Right renal cortex interstitium (tissue), 3 donors: ENCODE measurements at places on chromosomes 6 and 20. TPM values are rescaled to one million over a fixed set of nuclear protein-coding genes. Genes with fewer than 3 reads are reported as not detected.

- no peak for DNase-seq
These were observed 87.4 kb downstream of the DNAH8 start for GRCh38 chr6:38802497-38802896.

Gene ENPP5
- polyA plus RNA-seq: 18.9 TPM

DNA sequence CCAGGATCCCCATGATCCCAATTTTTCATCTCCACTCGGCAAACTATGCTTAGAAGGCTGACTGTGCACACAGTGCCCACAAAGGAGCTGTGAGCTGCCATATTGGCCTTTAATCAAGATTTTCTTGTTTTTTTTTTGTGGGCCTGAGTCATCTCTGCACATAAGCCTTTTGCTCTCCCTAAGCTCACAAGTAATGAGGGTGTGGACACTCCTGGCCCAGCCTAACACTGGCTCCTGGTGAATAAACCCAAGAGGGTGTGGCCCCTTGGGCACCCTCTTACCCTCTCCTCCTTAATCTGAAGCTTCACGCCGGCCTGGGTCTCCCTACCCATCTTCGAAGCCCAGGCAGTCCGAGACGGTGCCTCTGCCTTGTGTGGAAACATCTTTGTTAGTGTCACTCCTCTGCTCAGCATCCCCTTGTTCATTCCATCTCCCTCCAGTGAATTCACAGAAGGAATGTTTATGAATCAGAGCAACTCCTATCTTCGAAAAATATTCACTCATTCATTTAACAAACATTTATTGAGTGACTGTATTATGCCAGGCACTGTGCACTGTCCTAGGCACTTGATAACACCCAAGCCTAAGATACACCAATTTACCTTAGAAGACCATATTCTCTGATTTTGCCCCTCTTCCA is 22.2 kb upstream of the MRPS10 start:
- no peak for DNase-seq

- DNase-seq: no peak
These were observed 53.2 kb upstream of the BMP2 start for GRCh38 chr20:6714279-6714711.

Gene NMBR
- polyA plus RNA-seq: 0.29 TPM

DNA sequence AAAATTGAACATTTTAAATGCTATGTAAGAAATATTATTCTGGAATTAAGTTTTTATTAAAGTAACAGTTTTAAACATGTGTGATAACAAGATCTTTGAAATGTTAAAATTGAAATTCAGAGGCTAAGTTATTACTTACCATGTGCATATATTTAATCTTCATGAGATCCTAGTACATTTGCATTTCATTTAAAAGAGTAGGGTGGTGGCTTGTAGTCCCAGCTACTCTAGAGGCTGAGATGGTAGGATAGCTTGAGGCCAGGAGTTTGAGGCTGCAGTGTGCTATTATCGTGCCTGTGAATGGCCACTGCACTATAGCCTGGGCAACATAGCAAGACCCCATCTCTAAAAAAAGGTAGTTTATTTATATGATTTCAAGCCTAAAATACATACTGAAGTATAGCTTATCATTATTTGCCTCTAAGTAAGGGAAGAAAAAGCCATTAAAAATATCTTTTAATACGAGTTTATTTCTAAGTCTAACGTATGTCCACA is 3.0 kb downstream of the CCR6 start:
- DNase-seq: no peak

- no peak for DNase-seq
These were observed 71.3 kb downstream of the CDKAL1 start for GRCh38 chr6:20605581-20605980.

GRCh38 chr6:77172578-77172977 is 290.7 kb downstream of the HTR1B start:
- DNase-seq: no peak

Gene AKIRIN2
- polyA plus RNA-seq: 69.6 TPM

Gene SOX18
- polyA plus RNA-seq: 9.0 TPM

Gene PSORS1C2
- polyA plus RNA-seq: not detected

DNA sequence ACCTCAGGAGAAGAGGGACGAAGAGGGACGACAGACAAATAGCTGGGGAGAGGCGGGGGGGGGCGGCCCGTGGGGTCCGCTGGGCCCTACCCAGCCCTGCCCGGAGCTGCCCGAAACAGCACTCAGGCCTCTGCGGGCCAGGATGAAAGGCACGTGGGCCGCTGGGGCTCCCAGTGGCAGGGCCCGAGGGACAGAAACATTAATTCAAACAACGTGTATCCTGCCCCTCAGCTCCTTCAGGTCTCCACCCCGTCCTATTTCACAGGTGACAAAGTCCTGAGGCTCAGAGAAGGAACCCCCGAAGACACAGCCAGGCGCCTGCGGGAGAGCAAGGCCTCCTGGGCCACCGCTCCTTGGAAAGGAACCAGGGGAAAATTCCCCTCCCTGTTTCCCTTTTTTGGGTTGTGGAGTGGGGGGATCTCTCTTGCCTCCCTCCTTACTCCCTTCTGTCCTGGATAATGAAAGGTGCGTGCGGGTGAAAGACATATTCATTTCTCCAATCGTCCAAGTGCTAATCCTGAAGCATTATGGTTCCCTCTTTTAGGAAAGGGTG is 93.3 kb downstream of the RNASET2 start:
- no peak for DNase-seq

DNA sequence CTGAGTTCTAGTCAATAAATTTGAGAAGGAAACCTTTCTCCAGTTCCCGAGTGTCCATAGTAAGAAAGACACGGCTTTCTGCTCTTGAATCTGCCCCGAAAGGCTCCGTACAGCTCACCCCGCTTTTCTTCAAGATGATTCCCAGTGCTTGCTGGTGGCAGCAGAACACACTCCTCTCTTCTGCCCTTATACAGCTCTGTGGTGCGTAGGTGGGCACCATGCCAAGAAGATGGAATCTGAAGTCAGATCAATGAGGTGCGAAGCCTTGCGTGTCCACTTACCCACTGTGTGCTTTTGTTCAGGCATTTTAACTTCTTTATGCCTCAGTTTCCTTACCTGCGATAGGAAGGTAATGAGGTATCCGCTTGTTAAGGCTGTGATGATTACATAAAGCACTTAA is 142.2 kb downstream of the WDR27 start:
- DNase-seq: no peak

GRCh38 chr6:10585209-10585845 is 64.2 kb downstream of the GCNT2 start:
- no peak for DNase-seq

DNA sequence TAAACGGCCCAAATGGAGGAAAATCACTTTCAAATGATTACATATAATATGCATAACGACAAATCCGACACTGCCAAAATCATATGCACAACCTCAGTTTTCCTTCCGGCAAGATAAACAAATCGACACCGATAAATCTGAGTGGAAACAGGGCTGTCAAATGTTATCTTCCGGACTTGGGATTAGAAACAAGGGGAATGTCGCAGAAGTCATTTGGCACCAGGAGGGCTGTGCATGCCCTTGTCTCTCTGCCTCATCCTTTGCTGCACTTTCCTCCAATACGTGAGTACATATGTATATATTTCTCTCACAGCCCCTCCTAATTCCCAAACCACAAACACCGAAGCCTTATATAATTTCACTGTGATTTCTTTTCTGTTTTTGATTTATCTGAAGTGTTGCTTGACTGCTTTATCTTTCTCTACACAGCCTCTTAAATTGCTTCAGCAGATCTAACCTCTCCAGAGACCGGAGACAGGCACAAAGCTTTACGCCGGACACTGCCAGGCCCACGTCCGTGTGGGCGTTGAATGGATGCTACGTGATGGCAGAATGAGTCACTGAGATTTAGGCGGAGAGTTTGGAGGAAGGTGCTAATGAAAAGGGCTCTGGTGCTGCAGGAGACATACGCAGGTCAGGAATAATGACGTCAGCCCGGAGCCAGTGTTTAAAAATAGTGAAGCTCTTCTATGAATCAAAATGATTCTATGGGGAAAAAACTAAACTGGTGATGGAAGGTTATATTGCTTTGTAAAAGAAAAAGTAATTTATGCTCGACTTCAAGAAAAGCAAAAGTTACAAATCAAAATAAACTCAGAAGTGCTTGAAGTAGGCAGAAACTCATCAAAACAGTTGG is 21.0 kb upstream of the PRELID3B start:
- DNase-seq: no peak

GRCh38 chr6:146367061-146367460 is 176.6 kb upstream of the RAB32 start:
- no peak for DNase-seq

Gene COL10A1
- polyA plus RNA-seq: 0.33 TPM

DNA sequence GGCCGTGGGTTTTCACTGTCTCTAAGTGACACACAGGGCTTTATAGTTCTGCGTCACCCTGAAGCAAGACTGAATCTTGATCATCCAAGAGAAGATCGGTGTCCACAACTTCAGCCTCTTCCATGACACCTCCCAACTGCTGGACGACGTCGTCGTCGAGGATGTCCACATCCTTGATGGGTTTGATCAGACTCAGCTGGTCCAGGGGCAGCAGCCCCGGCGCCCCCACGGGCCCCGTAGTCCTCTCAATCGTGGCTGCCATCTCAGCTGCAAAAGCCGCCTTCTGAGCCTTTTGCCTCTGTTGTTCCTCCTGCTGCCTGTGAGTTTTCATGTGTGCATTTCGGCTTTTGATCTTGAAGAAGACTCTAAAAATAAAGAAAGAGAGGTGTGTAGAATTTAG is 10.6 kb upstream of the MRPS10 start:
- no peak for DNase-seq

Gene NHLRC1
- polyA plus RNA-seq: 2.2 TPM

Gene PDE7B
- 9.2 TPM for polyA plus RNA-seq

DNA sequence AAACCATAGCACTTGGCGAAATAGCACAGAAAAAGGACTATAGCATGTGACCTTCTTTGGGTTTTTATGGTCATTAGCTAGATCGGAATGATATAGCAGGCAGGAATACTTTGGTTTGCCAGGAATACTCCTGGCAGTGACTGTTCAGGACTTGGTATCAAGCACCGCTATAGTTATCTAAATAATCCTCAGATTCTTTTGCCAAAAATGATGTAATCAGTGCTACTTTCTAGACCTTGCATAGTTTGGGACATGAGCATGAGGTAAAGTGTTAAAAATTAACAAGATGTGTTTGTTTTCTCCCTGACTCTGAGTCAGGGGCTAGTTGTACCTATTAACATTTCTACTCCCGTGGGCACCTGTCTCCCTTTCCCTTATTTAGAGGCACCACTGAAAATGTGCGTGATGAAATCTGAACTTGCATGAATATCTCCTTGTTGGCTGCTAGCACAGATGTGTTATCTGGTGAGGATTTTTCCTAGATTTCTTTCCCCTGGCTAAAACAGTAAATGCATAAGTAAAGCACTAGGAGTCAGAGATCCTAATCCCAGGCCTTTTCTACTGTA is 511.0 kb downstream of the CDKAL1 start:
- no peak for DNase-seq

DNA sequence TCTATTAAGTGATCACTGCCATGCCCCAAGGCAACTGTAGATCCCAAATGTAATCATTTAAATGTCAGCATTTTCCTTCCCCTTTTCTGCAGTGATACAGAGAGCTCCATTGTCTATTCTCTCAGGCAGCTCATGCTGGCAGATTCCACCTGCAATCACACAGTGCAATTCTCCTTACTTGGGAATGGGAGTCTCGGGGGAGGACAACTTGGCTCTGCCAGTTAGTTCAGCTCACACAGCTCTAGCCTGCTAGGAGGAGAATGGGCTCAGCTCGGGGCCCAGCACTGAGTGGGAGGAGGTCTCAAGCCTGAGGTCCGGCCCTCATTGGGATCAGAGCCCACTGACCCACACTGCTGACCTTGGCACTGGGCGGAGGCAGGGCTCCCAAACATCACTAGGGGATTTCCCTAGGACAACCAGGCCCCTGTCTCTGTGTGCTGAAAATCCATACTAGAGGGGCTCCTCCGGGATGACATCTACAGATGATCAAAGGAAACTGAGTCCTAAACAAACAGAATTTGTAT is 109.2 kb upstream of the ASF1A start:
- DNase-seq: no peak

Gene HLA-DQA2
- polyA plus RNA-seq: not detected

- no peak for DNase-seq
These were observed 14.4 kb downstream of the RARS2 start for GRCh38 chr6:87575423-87575822.

DNA sequence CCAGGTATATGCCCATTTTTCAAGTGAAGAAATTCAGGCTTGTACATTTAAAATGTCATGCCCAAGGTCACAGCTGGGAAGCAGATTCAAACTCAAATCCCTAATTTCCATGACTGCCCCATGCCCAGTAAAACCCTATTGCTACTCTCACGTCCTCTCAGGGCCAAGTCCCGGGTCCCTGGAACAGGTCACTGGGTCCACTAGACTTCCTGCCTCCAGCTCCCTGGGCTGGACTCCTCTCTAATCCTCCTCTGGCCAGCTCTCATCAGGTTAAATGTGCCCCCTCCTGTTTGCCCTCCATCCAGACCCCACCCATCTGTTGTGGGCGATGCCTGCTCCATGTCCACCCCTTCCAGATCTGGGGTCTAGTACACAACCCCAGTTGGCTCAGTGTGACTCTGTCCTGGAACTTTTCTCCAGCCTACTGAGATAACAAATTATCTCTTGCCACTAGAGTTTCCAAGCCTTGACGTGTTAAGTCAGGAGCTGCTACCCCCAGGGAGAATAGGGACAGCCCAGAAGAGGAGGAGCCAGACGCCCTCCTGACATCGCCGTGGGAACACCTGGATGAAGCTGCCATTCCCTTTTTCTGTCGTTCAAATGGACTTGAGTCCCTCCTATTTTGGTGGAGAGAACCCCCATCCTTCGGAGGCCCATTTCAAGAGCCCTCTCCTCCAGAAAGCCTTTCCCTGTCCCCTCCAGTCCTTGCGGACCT is 3.7 kb upstream of the SPDEF start:
- no peak for DNase-seq

DNA sequence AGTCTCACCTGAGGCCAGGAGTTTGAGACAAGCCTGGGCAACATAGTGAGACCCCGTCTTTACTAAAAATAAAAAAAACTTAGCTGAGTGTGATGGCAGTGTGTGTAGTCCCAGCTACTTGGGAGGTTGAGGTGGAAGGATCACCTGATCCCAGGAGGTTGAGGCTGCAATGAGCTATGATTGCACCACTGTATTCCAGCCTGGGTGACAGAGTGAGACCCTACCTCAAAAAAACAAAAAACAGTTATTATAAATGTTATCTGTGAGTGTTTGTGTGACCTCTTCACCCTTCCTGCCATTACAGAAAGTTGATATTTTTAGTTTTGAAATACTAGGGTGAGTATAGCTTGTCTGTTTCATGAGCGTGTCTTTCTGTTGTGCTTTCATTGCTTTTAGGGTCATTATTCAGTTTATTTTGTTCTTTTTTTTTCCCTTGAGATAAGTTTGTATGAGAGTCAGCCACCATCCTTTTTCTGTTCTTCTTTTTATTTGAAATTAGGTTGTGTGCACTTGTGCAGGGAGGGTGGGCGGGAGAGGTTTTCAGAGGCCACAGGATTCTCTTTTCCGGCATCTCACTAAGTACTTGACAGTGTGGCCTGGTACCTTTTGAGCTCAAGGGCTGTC is 26.2 kb downstream of the CDYL start:
- no peak for DNase-seq

Gene VSX1
- polyA plus RNA-seq: not detected

Gene ZSCAN31
- polyA plus RNA-seq: 11.8 TPM

- no peak for DNase-seq
These were observed 11.9 kb downstream of the ZKSCAN8 start for GRCh38 chr6:28153546-28153945.

Gene WRNIP1
- polyA plus RNA-seq: 59.0 TPM
